Substantia nigra (tissue), 51 donors: ENCODE measurements at places on chromosomes 6 and 20.

DNA sequence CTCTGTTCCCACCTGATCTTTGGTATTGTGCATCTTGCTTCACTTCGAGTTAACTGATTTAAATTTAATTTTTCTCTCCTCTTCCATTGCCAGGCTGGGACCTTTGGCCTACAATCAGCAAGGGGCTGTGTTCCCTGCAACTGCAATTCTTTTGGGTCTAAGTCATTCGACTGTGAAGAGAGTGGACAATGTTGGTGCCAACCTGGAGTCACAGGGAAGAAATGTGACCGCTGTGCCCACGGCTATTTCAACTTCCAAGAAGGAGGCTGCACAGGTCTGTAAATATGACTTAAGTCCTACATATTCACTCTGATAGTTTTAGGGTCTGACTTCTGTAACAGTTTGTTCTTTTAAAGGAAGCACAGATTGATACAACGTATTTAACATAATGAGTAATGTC is 412.4 kb downstream of the ARHGAP18 start:
- DNase-seq, result no peak

GRCh38 chr20:37315452-37316110 is 26.1 kb downstream of the MANBAL start:
- no peak for DNase-seq

- DNase-seq, result no peak
Observed at GRCh38 chr6:66662721-66663507, 955.9 kb upstream of the EYS start.

DNA sequence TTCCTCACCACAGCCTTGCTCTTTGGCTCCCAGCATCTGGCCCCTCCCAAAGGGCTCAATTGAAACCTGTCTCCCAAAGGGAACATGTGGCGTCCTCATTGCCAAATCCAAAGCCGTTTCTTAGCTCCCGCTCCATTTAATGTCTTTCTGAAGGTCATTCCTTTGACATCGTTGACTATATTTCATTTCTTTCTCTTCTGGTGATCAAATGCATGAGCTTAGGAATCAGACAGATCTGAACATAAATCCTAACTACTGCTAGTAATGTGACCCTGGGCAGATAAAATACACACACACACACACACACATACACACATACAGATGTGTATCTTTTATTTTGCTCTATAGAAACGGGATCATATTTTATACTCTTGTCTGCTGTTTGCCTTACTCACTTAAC is 964.7 kb upstream of the FLRT3 start:
- DNase-seq, result no peak

DNA sequence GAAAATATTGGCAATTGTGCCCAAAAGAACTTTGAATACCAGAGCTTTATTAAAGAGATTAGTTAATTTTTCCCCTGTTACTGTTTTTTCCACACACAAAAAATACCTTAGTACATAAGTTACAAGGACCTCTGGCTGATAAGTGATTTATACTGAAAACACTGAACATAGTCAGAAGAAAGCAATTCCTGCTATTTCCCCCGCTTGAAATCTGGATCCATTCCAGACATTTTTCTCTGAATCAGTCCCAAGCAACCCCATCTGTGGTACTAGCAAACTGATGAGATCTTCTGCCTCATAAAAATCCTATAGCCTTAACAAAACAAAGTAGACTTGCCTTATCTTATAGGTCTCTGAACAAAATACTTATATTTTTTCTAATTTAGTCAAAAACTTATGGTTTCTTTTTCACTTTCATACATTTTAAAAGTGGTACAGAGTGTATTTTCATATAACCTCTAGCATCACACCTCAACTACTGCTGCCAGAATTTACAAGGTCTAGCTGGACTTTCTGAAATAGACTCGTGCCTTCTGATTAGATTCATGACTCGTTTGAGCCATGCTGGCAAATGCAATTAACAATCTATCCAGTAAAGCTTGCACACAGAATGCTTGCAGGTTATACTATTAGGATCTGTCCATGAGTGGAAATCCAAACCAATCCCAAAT is 111.9 kb downstream of the TBX18 start:
- no peak for DNase-seq
